ENCODE measurements at places on chromosomes 2 and 18.

- DNase-seq = no peak
Measured at GRCh38 chr2:96869822-96870625, at the start of gene SEMA4C. SEMA4C (minus strand) TSS chr2:96870080; CDS start chr2:96867886, 2,194 bp downstream.

GRCh38 chr2:218557941-218558340 is 10.2 kb downstream of the USP37 start:
- no peak for DNase-seq

- DNase-seq = peak; percentile 43
Measured at GRCh38 chr2:127859712-127860085, 1.7 kb upstream of the POLR2D start.

GRCh38 chr18:55085557-55086285 is 126.5 kb upstream of the CCDC68 start:
- no peak for DNase-seq

All from activated T-cell treated with anti-CD3 and anti-CD28 coated beads for 24 hours (primary cell).